ENCODE measurements at places on chromosomes 7 and 10. TPM values are rescaled to one million over a fixed set of nuclear protein-coding genes. Genes with fewer than 3 reads are reported as not detected.

The NIPSNAP2 gene
- 128 TPM for polyA plus RNA-seq

The SLC16A12 gene
- 33.9 TPM for polyA plus RNA-seq

The SEMA4G gene
- 43.1 TPM for polyA plus RNA-seq

The LEP gene
- 0.25 TPM for polyA plus RNA-seq

The ZNF438 gene
- 8.9 TPM for polyA plus RNA-seq

The TBRG4 gene
- polyA plus RNA-seq, result 55.0 TPM

- no peak for DNase-seq
Observed at GRCh38 chr7:35624299-35625186, 70.4 kb downstream of the HERPUD2 start.

GRCh38 chr10:118356628-118357027 is 14.5 kb upstream of the FAM204A start:
- DNase-seq, result no peak

GRCh38 chr10:49329146-49329505 is 30.2 kb downstream of the C10orf71 start:
- no peak for DNase-seq

DNA sequence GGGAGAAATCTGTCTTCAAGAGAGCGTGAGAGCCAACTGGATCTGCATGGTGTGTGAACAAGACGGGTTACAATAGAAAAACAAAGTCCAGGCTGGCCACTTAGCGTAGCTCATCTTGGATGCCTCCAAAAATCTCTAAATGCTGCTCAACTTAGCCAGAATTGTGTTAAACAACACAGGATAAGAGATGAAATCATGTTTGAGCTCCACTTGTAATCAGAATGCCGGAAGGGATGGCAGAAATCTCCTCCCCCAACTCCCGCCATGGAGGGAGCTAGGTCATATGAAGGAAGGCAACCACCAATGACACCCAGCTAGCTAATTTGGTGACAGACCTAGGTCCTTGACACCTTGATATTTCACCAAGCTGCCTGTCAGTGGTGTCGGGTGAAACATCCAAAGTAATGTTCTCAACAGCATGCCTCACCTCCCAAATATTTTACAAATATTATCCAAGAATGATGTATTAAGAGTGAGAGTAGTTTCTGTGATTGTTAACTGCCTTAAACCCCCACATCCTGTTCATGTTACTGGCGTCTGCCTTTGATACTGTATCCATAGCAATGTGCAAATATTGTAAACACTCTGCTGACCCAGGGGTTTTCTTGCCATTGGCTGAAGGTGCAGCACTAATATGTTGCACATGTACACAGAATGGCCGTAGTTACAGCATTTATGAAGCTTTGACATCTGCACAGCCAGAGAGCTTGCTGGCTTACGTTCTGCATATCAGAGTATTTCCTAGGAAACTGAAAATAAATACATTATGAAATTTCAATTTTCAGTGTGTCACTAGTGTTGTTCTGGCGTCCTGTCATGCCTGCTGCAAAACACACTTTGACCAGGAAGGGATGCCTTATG is 25.8 kb downstream of the TMEM254 start:
- peak; percentile 20 for DNase-seq

- no peak for DNase-seq
Observed at GRCh38 chr10:88057720-88058119, 194.3 kb downstream of the PTEN start.

DNA sequence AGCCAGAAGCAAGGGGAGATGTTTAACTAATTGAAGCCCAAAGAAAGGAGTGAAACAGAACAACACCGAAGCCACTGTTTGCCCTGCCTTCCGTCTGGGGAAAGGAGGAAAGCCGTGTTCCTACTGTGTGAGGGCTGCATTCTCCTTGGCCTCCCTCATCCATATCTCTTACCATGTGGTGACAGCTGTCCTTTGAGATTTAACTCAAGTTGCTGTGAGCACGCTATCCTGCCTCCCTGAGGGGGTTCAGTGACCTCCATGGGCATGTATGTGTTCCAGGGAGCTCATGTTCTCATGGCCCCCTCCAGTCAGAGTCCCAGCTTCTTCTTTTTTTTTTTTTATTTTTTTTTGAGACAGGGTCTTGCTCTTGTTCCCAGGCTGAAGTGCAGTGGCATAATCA is 26.2 kb upstream of the CRHR2 start:
- DNase-seq, result no peak

DNA sequence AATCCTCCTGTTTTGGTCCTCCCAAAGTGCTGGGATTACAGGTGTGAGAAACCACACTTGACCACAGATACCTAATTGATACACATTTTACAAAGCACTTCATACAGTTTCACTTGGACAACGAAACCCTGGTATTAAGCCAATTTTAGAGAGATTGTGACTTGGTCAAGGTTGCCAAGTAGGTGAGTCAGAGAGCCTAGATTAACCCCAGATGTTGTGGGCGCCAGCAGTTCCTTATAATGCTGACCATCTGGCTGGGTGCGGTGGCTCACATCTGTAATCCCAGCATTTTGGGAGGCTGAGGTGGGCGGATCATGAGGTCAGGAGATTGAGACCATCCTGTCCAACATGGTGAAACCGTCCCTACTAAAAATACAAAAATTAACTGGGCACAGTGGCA is 4.9 kb upstream of the PHKG1 start:
- DNase-seq, result no peak

- DNase-seq, result no peak
Observed at GRCh38 chr7:13832346-13832745, 157.1 kb downstream of the ETV1 start.

- DNase-seq, result peak; percentile 73
Observed at GRCh38 chr10:93199191-93199751, 125.6 kb downstream of the CYP26A1 start.

GRCh38 chr7:155804897-155805825 is 7.1 kb downstream of the SHH start:
- no peak for DNase-seq

DNA sequence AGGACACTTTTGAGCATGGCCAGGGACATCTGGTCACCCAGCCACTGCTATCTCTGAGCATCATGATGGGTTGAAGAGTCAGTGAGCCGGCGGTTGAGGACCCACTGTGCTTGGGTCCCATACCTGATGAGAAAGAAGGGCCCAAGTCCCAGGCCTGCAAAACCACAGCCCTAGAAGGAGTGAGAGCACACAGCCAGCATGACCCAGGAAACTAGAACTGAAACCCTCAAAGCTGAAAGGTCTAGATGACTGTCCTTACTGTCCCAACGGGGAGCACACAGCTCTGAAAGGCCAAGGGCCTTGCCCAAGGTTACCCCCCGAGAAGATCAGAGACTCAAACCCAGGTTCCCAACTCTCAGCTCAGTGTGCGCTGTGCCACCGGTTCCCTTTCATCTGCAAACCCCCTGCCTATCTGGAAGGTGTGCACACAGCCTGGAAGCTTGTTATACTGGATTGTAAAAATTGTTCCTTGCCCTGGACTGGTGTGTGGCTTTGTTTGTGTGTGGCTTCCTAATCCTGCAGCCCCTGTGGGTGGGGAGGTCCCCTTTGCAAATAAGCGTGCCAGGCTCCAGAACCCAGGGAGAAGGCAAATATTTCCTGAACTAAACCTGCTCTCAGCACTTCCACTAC is 22.6 kb upstream of the PSAP start:
- DNase-seq, result no peak

DNA sequence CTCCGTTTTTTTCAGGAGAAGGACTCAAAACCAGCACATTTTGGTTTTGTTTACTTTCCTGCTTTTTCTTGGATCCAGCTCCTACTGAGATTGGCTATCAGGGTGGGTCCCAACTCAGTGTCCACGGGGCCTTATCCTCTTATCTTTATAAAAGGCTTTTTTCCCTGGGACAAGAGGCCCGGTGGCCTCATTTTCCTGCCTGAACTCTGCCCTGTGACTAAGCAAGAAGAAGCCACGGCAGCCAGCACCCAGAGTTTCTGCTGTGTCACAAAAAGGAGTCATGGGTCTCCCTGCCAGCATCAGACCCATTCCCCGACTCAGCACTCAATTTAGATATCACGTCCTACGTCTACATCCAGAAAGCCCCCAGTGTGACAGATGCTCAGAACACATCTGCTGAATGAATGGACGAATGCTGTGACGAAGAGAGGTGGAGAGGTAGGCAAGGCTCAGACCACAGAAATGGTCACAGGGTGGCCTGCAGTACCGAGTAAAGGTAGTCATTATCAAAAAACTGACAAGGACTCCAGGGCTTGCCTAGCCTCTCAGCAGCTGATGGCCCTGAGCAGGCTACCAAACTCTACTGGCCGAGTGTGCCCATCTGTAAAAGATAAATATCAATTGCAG is 16.7 kb downstream of the DLG5 start:
- no peak for DNase-seq

DNA sequence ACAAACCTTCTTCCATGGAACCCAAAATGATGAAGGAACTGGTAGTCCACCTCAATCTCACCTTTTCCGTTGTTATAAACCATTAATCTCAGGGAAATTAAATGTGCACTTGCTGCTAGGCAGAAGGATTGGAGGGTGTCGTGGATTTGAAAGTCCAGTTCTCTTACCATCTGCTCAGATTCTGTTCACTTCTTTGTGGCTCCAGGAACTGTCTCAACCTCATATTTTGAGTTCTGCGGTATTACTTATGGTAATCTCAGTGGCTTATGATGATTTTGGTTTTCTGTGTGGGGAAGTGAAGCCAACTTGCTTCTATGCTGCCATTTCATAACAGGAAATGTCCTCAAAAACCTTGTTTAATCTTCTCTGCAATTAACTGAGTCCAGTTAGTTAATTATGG is 136.4 kb downstream of the CDC14C start:
- DNase-seq, result no peak

GRCh38 chr10:130871406-130871805 is 440.1 kb downstream of the TCERG1L start:
- DNase-seq, result no peak

DNA sequence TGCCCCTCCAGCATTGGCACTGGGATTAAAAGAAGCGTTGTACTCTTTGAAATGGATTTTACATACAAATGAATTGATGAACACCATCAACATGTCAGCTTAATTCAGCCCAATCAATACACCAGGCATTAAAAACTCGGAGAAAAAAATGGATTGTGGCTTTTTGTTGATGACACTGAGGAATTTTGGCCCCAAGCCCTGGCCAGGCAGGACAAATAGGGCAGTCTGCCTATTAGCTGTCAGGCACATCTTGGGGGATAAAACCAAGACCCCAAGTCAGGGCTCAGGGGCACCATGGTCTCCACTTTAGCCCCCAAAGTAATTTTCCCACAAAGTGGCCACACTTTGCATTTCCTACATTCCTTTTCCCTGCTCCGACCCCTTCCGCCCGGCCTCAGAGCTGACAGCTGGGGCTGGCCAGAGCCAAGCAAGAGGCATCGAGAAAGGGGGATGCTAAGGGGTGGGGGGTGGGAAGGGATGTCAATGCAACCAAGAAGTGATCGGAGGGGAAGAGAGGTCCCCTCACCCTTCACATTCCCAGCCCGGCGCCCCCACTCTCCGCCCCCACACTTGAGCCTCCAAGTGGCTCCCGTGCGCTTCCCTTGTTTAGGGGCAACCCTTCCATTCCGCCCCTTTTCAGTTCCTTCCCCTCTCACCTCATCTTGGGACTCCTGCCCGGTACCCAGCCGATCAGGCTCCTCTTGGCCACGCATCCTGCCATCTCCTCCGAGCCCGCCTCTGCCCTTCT is 711 bp downstream of the HIP1 start:
- DNase-seq, result no peak

DNA sequence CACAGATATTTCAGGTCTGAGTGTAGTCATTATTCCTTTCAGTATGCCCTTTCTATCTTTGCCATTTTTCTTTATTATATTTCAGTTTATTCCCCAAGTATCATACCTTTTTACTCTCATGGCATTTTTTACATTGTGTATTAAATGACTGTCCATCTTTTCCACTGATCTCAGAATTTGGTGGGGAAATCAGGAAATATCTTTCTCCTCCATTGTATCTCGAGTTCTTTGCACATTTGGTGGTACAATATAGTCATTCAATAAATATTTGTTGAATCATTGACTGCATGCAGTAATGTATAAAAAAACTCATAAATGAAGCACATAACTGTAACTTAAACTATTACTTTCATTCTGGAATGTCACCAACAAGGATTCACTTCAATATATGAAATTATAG is 354.7 kb downstream of the HGF start:
- no peak for DNase-seq

DNA sequence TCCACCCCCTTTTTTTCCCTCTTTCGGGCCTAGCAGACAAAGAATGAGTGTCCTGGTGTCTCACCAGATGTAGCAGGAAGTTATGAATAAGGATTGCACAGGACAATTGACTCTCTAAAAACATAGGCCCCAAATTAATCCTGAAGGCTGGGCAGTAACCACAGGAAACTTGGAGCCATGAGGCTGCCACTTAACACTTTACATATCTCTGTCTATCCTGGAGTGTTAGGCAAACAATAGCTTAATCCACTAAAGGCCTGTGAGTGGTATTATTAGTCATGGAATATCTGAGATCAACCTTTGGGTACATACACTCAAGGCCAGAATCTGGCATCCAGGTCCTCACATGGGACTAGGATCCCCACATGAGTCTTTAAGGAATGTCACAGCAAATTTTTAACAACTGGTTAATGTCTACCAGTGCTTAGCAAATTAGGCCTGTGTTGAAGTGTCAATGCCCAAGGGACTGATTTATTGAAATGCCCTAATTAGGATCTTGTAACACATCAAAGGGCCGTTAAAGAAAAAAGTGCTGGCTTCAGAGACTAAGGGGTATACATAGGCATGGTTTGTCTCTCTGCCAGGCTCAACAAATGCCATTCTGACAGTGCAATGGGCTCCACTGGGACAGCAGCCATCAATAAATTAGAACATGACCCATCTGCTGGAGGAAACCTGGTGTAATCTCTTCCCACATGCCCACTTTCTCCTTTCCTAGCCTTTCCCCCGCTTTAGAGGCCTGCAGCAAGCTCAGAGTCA is 196.7 kb upstream of the TBX20 start:
- DNase-seq, result no peak

DNA sequence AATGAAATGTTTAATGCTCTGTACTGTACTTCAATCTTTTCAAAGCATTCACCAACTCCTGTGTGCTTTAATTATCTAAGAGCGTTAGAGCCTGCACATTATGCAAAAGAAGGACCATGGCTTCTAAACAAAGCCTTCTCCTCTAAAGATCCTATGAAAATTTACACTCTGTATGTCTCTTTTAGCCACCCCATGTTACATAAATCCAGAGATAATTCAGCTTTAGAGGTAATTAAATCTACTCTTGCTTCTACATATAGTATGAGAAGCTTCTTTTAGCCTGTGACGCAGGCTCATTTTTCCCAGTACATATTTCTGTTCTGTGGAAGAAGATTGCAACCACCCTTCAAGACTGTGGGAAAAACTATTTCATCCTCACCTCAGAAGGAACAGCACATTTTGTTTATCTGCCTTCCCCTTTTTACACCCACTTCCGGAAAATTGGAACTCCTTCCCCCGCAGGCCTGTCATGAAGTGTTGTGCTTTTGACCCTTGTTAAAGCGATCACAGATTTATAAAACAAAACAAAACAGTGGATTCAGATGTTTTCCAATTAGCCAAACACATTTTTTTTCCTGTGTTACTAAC is 8.1 kb upstream of the TAS2R16 start:
- DNase-seq, result no peak

Data from right renal pelvis (tissue), 4 donors.